ENCODE measurements at places on chromosomes 16 and 17. TPM values are rescaled to one million over a fixed set of nuclear protein-coding genes. Genes with fewer than 3 reads are reported as not detected.

DNA sequence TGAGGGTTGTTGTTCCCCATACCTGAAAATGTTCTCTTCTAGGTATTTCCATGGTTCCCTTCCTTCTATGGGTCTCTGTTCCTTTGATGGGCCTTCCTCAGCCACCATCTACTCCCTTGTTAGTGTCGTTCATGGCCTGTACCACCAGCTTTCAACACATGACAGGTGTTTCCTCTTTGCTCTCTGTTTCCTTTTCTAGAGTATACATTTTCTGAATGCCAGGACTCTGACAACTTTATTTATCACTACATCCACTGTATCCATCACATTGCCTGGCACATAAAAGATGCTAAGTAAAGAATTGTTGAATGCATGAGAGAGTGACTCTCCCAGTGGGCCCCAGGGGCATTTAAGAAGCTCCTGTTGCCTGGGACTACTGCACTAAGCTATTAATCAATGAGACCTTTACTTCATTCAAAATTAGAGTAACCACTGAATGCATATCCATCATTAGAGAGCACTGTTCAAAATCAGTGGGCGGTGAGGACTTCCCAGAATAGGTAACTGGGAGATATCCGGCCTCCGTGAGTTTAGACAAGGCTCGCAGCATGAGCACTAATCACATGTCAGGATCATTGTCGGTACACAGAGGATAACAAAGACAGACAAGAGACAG is 255.0 kb downstream of the CBLN1 start:
- no peak for DNase-seq

DNA sequence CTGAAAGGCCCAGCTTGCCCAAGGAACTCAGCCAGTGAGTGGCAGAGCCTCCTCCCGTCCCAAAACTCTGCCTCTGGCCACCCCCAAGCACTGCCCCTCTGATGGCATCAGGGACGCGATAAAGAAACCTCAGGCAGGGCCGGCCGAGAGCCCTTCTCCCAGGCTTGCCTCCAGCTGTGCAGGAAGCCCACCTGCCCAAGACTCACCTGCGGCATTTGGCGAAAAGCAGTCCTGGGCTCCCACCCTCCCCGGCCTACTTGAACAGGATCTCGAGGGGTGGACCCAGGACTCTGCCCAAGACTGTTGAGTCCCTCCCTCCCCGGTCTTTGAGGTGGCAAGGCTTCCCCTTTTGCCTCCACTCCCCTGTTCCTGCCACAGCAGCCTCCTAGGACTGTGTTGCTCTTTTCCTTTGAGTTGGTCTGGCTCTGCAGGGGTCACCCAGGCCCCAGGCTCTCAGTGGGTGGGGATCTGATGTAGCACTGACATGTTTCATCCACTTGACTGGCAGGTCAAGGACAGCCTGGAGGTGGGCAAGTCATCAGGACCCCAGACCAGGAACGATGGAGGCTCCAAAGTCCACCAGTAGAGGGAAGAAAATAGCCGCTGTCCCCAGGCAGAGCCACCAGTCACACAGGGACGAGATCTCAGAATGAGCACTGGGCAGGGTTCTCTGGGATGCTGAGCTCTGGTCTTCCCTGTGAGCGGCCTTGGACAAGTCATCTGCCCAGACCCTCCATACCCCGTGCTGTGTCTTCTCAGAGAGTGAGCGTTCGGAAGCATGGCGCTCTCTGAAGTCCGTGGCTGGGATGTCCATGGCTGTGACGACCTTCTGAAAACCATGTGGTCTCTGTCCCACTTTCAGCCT is 111.0 kb upstream of the TNRC6C start:
- no peak for DNase-seq

The CBFA2T3 gene
- not detected for polyA plus RNA-seq

The MT1A gene
- polyA plus RNA-seq, result 0.60 TPM

Measured in IMR-90 (cell line).